Mesothelial cell of epicardium (in vitro differentiated cells): ENCODE measurements at places on chromosomes 5 and 9.

DNA sequence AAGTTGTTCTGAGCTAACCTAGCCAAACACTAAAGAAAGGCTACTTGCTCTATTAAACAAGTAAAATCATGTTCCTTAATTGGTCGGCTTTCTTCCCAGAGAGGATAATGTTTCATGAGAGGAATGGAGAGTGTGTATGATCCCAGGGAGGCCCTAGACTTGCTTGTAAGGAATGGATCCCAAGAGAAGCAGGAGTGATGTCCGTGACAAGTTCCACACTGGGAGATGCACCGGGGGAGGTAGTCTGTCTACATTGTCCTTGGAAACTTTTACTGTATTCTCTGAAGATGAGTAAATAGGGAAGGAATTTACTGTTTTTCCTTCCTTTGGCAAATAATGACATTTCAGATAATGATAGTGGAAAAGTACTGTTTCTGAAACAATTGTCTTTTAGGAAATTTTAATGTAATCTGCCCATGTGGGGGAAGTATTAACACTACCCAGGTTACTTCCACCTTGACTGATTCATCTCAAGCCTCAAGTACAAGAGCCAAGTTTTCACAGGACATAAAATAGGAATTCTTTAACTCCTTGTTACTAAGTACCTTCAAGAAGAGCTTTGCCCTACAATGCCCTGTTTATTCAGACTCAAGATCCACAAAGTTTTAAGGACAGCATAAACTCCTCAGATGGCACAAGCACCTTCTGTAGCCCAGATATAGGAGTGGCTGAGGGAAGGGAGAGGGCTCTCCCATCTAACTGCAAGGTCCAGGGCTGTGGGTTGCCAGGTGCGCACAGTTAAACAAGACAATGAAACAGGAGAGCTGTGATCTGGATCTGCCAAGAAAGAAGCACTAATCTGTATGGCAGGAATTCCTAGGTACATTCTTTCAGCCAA, 152.1 kb downstream of the GNA14 start:
- no peak for DNase-seq

GRCh38 chr9:114178076-114178475, 22.7 kb downstream of the COL27A1 start:
- no peak for DNase-seq

DNA sequence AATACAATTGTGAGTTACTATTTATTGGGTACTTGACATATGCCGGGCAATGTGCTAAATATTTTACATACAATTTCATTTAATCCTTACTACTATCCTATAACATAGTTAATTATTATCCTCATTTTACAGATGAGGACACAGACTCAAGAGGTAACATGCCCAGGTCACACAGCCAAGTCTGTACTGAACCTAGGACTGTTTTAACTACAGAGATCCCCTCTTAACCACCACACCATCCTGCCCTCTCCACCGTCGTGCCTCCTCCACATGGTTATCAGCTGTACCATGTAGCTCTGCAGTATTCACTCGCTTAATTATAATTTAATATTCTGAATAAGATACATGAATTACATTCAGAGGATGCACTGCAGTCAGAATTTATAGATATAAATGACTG, 5.3 kb downstream of the RAB14 start:
- no peak for DNase-seq

- no peak for DNase-seq
Measured at GRCh38 chr9:117354244-117354847, 60.5 kb downstream of the ASTN2 start.

- DNase-seq = no peak
Measured at GRCh38 chr9:110027671-110028081, 180.3 kb downstream of the C9orf152 start.

DNA sequence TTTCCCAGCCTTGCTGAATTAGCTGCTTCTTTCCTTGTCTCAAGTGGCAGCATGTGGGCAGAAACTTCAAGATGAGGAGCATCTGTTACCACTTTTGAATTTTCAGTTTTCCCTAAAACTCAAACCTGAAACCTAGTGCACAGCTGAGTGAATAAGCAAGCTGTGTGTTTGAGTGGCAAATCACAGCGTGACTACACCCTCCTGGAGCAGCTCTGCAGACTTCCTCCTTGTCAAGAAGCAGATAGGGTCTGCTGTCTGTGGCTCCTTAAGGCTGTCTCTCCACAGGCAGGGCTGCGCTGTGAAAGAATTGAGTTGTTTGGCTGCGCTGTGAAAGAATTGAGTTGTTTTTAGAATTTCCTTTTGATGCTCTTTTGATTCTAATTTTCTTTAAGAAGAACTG, 179.7 kb upstream of the HAPLN1 start:
- DNase-seq = no peak

DNA sequence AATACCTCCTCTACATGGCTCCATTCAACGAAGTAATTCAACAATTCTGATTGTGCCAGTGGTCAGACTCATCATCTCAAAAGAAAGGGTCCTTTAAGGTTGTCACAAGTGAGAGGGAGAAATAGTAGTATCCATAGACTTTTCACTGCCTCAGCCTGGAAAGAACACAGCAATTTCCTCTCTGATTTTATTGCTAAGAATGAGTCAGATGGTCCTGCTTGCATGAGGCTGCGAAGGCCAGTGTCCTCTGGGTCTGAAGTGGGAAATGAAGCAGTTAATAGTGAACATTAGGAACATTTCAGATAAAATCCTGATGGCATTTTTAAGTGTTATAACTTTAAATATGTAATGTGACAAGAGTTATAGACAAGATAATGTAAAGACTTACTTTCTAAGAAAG, 979.0 kb downstream of the EFNA5 start:
- DNase-seq = no peak

GRCh38 chr9:132319421-132320110, 35.2 kb downstream of the SETX start:
- DNase-seq = no peak

GRCh38 chr5:150582241-150583109, 58.0 kb upstream of the SYNPO start:
- DNase-seq = peak; percentile 77

DNA sequence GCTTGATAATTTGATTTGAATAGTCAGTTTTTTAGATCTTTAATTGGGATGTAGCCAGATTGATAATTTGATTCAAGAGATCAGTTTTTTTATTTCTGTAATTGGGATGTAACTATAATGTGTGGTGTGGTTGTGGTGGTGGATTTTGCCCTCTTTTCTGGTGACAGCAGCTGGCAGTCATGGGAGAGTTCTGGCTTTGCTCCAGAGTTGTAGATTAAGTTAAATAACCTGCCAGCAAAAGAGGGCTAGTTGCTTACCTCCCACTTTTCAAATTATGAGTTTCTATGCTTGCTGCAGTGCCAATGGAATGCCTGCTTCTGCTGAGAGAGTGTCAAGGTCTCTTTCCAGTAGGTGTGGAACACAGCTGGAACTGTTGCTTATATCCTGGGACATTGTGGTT, 315.1 kb downstream of the CCDC171 start:
- DNase-seq = no peak

- no peak for DNase-seq
Measured at GRCh38 chr9:17699615-17700330, 120.9 kb downstream of the SH3GL2 start.

- no peak for DNase-seq
Measured at GRCh38 chr9:108377382-108377781, 478.4 kb downstream of the ACTL7B start.
